Activated CD4-positive, alpha-beta T cell treated with anti-CD3 and anti-CD28 coated beads, Interleukin-10, Interleukin-2, amounts not matched to agents 100 ng/mL and 50 ng/mL, durations not matched to agents 16 hours and 8 hours (primary cell): ENCODE measurements at places on chromosomes 3 and 15.

- no peak for DNase-seq
These were observed 46.3 kb downstream of the COLQ start for GRCh38 chr3:15475161-15475560.

DNA sequence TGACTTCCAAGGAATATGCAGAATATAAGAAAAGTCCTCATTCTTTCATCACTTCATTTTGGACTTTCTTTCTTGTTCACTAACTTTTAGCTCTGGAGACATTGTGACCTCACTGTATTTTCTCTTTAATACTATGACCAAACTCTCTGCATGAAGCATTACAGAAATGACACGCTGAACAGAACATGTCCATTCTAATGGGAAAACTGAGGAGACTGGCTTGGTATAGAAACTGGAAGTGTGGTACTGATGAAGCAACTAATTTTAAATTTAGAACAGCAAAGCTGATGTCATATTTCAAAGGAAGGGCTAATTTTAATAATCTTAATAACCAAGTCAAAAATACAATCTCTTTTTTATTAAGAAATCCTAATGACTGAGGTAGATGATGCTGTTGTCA, 4.7 kb downstream of the DPH3 start:
- no peak for DNase-seq

DNA sequence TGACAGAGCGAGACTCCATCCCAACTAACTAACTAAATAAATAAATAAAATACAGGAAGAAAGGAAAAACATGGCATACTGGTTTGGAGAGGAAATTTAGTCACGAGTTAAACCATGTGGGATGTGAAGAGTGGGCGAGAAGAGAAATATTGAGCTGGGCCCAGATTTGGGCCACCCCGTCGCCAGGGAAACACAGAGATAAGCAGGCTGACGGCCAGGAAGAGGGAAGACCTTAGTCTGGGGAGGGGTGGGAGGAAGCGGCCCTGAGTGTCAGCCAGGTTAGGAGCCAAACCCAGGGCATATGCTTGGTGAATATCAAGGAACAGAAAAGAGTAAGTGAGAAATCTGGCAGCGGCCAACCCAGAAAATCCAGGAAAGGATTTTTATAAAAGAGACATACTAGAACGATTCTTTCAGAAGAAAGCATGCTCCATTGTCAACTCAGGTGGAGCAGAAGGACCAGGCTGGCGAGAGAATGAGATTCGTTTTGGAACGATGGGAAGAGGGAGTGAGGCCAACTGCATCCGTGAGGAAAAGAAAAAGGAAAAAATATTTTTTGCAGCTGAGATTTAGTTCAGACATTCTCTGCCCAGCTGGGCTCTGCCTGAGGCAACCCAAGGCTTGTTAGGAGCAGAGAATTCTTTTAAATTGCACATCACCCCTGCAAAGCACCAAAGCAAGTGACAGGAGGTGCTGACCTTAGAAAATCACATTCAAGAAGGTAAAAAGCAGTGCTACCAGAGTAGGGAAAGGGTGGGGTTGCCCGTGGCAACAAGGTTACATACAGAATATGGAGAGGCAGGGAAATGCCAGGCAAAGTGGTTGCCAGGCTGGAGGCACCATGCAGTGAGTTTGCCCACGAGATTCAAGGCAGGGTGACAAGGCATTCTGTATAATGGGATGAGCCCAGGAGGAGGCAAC, 59.3 kb upstream of the RAD18 start:
- DNase-seq, result no peak

DNA sequence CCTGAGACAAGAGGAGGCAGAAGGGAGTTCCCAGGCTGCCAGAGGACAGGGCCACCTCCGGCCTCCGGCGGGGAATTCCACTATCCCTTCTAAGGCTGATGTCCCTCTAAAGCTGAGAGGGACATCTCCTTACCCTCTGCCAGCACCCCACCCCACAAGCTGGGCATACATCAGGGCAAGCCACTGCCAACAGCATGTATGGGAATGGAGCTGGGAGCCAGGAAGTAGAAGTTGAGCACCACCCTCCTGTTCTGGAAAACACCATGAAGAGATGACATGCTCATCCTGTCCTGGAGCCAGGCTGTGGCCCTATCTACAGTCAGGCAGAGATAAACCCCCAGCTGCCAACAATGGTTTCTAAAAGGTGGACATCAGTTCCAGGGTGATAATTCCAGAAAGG, 7.1 kb downstream of the PLCD1 start:
- no peak for DNase-seq

DNA sequence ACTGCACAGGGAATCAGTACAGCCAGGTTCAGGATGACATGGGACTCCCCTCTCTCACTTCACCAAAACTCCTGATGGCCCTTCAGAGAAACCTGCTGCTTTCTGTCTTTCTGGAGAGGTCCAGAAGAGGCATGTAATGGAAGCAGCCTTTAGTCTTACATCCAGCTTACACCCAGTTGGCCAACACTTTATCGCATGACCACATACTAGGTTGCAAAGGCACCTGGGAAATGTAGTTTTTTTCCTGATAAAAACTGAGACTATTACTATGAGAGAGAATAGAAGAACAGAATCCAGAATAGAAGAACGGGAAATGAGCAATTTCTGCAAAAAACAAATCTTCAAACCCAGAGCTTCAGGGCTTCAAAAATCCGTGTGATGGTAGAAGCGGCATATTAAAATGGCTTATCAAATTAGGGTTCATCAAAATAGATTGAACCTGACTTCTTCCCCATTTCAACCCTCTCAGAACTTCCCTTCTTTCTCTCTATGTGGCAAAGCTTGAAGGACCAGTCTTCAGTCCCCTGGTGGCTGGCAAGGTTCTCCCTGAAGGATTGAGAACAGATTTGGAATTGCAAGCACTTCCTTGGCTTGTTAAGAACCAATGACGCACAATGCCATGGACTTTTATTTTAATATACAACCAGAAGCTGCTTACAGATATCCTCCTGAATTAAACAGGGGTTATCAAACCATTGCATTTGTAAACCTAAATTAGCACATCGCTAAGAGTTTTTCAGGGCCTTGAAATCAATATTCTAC, 34.4 kb downstream of the CORO2B start:
- no peak for DNase-seq
